ENCODE measurements at places on chromosomes 7 and 10. TPM values are rescaled to one million over a fixed set of nuclear protein-coding genes. Genes with fewer than 3 reads are reported as not detected.

- DNase-seq, result no peak
Observed at GRCh38 chr10:77746047-77746707, 108.6 kb upstream of the KCNMA1 start.

DNA sequence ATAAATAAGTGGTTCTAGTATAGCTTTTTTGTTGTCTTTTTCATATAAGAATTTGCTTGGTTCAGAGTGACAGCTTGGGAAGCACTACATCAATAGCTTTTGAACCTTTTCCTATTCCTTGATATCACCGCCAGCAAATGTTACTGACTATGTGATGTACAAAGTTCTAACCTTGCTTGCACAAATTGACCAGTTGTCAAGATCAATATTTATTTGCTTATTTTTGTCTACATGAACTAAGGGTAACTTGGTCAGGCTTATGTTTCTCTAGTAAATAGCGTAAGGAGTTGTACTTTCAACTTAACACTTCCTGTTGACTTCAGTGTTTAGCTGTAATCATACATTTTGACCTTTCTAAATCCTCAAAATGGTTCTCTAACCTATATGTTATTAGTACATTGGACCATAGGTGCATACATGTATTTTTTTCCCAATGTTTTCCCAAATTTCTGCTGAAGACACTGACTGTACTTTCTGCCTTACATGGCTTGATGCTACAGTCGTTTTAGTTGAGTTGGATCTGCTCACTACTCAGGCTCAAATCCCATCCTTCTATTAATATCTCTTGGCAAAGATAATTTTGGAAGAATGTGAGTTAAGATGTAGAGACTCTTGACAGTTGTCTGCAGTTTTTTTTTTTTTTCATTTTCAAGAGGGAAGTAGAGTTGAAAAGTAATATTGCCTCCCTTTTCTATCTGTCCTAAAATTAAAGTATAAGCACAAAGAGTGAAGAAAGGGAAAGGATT, 239.1 kb upstream of the KAT6B start:
- no peak for DNase-seq

DNA sequence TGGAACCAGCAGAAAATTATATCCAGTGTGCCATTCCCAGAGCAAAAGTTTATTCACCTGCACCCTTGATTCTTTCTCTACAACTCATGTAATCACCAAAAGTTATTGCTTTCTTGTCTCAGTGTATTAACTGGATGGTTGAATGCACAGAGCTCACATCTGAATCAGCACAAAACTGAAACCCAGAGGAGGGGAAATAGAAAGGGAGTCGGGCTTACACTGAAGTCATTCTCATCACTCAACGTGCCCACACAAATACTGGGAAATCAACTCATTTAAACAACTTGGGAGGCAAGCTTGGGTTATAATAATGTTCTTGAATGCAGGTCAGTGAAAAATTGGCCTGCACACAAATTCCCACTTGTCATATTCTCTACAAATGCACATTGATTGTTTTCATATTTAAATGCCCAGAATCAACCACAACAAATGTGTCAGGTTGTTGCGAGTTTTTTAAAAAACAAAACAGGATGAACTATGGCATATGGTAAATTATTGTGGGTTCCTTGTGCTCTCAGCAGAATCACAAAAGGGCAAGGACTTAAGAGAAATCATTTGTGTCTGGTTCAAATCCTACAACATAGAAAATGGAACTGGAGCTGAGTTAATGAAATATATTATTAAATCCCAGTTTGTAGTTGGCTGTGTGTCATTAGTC, 125.9 kb upstream of the NOBOX start:
- no peak for DNase-seq

DNA sequence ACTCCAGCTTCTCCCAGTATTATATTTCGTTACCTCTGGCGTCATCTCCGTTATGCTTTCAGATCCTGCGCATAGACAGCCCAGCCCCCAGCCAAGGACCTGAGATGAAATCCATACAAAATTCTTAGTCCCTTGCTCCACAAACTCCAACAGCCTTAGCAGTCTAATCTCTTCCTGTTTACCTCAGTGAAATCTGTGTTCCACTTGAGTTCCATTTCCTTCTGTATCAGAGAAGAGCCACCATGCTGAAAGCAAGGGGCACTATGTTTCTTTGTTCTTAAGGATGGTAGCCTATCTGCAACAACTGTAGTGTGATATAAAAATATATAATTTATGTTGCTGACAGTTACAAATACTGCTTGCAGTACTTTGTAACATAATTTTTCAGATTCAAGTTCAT, 59.8 kb downstream of the PTEN start:
- DNase-seq, result no peak

DNA sequence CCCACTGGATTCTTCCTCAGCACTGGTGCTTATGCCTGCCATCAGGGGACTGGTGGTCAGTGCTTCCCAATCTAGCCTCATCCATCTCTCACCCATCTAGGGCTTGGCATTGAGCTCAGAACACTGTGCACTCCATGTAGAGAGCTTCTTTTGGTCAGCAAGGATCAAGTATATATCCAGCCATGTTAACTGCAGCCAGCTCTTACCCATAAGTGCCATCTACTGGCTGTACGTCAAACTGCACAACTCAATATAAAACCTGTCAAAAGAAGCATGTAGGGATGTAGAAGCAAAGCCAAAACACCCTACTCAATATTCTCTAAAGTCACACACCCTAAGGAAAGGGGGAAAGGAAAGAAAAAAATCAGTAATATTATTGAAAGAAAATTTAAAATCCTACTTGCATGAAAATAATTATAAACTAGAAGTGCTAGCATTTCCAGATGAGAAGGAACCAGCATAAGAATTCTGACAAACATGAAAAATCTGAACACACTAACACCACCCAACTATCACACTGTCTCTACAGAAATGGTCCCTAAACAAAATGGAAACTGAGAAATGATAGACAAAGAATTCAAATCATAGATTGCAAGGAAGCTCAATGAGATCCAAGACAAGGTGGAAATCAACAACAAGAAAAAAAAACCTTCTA, 531.1 kb upstream of the STEAP1 start:
- DNase-seq, result no peak

DNA sequence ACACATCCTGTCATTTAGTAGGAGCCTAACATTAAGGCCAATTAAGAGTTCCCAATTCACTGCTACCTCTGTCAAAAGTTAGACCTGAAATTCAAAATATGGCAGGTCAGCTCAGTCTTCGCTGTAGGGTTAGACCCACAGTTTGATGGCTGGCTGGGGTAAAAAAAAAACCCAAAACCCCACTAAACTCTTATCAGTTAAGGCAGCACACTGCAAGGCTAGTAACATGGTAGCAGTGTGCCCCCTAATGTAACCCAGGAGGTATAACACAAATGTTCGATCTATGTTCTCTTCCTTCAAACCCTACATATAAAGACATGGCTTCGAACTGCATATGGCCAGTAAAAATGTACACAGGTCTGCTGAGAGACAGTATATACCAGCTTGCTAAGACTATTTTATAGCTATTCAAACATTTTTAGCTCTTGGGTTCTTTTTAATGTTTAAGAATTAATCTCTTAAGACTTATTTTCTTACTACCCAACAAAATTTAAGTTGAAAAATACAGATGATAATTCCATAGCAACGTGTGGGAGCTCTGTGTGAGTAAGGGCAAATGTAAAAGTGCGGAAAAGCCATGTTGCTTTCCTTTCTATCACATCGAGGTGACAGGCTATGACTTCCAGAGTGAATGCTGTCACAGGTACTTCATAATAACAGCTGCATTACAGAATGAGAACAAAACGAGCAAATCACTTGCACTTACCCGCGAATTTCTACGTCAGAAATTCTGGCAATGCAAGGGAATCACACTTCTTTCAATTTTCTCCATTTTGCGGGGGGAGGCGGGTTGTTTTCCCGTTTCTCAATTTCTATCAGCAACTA, 168.4 kb upstream of the IMMP2L start:
- DNase-seq, result no peak

DNA sequence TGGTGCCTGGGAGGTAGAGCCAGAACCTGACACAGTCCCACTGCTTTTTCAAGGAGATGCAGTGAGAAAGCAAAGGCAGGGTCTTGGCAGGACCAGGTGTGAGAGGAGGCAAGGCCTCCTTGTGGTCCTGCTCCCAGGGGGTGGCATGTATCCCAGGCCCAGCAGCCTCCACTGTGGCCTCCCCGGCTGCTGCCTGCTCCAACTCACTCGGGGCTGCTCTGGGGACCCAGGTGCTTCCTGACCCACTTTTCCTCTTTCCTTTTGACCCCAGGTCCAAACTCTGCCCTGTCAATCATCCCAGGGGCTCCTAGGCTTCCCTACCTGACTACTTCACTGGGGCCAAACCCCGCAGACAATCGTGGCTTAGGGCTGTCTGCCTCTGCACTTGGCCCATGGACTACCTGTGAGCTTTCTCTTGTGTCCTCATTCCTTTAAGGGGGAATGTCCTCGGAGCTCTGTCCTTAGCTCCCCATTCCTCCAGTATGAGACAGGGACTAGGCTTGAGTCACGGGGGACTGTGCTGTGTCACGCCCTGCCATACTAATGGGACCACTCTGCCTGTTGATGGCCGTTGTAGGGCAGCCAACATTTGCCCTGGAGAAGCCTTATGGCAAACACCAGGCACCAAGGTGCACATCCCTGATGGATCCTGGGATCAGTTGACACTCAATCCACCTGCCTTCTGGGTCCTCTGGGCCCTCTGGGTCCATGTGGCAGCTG, 1.1 kb upstream of the AEBP1 start:
- DNase-seq, result no peak

- DNase-seq, result no peak
Observed at GRCh38 chr10:131975003-131975402, 6.7 kb downstream of the BNIP3 start.

DNA sequence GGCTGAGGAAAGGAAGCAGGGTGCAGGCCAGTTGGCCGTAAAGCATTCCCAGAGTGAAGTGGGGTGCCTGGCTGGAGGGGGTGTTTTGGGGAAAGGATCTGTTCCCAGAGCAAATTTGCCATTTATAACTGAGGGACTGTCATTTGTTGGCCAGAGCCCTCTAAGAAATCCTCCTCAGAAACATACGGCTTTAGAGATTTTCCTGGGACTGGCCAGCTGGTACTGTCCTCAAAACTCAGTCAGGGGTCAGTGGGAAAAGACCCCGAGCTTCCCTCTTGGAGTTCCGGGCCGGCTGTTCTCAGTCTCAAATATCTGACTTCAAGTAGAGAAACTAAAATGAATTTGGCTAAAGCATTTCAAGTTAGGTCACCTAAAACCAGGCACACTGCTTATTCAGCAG, 55.9 kb downstream of the ETV1 start:
- DNase-seq, result no peak

The ARHGAP22 gene
- 9.6 TPM for total RNA-seq

The OR6V1 gene
- total RNA-seq, result not detected

The LRRD1 gene
- total RNA-seq, result not detected

All from lower lobe of right lung (tissue), 2 donors.